Activated naive CD8-positive, alpha-beta T cell treated with anti-CD3 and anti-CD28 coated beads, Interleukin-2, amount 10 ng/mL, durations not matched to agents 7 days and 5 days (primary cell): ENCODE measurements at places on chromosomes 3 and 15. TPM values are rescaled to one million over a fixed set of nuclear protein-coding genes. Genes with fewer than 3 reads are reported as not detected.

The CPB1 gene
- not detected for total RNA-seq

The C3orf49 gene
- not detected for total RNA-seq

The PTH1R gene
- total RNA-seq = not detected

The ISLR gene
- total RNA-seq = not detected

The CLDN16 gene
- total RNA-seq = not detected

The HRG gene
- total RNA-seq = not detected

The AHSG gene
- not detected for total RNA-seq

The COLQ gene
- total RNA-seq = 3.5 TPM

The HIGD2B gene
- total RNA-seq = not detected

The AMIGO3 gene
- 2.0 TPM for total RNA-seq

The FSD2 gene
- total RNA-seq = not detected

The LRTM1 gene
- not detected for total RNA-seq

The EXD1 gene
- not detected for total RNA-seq

GRCh38 chr3:18951333-18951732 is 197.0 kb upstream of the KCNH8 start:
- no peak for DNase-seq

DNA sequence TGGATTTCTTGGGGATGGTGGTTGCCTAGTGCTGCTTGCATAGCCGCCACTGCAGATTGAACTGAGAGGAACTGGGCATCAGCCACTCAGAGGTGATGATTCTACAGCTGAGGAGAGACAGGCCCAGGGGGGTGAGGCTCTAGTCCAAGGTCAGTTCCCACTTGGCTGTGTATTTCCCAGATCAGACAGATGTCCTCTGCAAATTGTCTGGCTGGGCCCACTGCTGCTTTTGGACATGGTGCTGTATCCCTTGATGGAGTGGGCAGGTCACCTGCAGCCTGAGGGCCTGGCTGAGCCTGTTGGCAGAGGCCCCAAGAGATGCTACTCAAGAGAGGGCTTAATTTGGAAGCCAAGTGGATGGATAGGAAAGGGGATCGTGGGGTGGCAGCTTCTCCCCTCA is 124.5 kb upstream of the CTDSPL start:
- no peak for DNase-seq

DNA sequence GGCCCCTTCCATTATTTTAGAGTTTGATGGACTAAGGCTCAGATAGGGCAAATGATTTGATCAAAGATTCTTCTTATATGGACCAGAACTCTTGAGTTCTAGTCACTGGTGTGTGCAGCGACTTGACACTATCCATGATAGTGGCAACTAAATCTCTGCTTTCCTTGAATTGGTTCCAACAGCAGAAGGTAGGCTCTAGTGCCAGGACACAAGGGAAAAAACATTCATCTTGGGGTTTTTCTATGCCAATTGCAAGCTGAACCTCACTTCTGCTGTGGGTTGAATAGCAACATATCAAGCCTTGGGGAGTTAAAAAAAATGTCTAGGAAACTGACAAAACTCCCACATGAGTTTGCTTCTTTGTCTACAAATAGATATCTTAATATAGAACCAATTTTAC is 35.1 kb downstream of the CTXND1 start:
- no peak for DNase-seq

- DNase-seq = no peak
Observed at GRCh38 chr3:150945226-150946032, 27.1 kb downstream of the CLRN1 start.

GRCh38 chr15:86021281-86022264 is 58.1 kb upstream of the AGBL1 start:
- DNase-seq = no peak

DNA sequence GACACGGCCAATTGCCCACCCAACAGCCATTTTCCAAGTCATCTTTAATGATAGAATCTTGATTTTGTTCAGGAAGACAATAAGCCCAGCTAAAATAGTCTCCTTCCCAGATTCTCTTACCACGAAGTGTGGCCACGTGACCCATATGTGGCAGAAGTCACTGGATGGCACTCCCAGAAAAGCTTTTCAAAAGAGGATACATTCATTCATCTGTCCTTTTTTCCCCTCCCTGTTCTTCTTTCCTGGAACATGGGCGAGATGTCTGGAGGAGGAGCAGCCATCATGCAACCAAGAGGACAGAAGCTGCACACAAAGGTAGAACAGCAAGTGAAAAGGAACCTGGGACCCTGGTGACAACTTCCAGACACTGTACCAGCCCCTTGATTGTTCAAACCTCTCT is 174.7 kb downstream of the UACA start:
- DNase-seq = no peak

- no peak for DNase-seq
Observed at GRCh38 chr3:170868577-170869238, 1.3 kb downstream of the RPL22L1 start.

DNA sequence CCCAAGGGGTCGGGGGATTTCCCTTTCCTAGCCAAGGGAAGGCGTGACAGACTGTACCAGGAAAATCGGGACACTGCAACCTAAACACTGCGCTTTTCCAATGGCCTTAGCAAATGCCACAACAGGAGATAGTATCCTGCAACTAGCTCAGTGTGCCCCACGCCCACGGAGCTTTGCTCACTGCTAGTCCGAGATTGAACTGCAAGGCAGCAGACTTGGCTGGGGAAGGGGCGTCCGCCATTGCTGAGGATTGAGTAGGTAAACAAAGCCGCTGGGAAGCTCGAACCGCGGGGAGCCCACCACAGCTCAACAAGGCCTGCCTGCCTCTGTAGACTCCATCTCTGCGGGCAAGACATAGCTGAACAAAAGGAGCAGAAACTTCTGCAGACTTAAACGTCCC is 72.3 kb upstream of the THRB start:
- DNase-seq = no peak

DNA sequence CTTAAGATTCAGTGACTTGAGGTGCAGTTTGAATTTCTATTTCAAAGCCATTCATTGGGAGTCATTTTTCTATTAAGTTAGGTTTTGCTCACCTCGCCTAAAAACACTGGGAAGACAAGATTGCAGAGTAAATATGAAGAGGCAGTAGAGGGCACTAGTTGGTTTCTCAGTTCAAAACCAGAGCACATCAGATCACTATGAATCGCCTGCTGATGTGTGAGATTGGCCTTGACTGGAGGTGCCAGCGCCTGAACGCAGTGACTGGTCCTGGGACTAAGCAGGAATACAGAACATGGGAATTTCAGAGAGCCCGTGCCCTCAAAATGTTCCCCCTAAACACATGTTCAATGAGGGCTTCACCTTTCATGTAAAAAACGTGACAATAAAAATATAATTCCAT is 229.0 kb downstream of the ITPR1 start:
- DNase-seq = no peak

DNA sequence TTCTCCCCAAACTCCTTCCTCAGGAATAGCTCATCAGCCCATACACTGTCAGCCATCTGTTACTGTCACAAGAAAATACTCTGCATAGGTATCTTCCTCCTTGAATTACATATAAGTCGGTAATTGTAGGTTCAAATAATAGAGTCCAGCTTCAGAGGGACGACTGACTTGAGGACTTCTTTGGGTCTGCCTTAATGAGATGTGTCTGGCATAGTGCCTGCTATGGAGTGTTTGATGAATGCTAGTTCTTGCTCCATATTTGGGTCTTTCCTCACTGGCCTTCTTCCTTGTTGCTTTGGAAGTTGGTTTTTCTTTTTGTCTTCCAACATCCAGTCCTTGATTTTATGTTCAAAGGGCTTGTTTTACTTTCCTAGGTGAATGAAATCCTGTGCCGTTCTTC is 66.4 kb upstream of the ACKR4 start:
- no peak for DNase-seq

DNA sequence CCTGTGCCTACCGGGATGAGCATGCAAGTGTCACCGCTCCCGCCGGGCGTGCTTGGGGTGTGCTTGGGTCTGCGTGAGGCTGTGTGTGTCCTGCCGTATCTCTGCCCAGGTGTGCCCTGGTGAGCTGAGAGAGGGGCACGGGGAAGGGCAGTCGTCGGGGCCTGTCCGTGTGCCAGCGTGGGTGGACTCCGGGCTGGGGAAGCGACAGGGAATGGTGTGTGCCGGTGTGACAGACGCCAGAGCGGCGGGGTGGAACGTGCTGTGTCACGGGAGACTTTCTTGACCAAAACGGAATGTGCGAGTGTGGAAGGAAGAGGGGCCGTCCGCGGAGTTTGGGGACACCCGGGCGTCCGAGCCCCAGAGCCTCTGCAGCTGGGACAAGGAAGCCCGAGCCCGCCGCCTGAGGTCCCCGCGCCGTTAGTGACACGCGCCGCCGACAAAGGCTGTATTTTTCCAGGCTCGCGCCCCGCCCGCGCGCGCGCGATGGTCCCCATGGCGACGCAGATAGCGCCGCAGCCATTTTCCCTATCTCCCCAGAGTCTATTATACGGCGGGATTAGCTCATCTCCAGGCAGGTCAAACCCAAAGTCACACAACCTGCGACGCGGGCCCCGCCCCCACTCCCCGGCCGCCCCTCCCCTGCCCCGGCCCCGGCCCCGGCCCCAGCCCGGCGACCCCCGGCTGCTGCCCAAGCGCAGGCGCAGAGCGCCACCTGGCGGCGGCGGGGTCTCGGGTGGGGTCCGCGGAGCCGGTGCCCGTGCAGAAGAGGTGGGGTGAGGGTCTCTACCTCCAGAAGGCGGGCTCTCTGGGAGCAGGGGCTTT is 4.5 kb upstream of the GATA2 start:
- peak; percentile 84 for DNase-seq

DNA sequence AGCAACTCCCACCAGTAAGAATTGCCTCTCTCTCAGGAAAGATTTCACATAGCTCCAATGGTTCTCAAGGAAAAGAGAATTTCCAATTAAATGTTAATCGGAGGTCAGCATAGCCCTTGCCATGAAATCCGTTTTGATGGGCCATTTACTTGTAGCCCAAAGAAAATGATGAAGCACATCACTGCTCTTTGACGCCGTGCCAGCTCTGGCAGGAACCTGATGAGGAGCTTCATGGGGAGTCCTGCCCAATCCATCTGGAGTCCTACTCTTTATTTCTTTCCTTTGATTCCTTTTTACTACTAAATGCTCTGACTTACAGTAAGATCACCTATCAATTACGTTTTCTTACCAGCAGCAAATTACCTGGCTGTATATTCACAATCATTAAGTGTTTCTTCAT is 84.7 kb downstream of the FGF12 start:
- no peak for DNase-seq

DNA sequence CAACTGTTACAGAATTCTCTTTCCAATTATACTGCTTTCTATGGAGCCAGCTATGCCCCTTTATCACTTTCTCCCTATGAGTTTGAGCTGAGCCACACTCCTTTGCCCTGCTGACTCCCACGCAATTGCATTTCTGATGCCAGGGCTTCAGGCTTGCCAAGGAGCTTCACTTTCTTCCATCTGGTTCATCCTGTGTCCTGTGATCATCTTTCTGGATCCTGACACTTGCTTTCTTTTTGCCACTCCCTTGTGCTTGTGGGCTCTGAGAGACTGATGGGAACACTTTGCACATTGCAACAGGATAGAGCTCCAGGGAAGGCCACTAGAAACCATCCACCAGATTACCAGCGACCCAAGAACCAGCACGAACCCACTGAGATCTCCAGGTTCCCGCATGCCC is 77.0 kb upstream of the SEC13 start:
- no peak for DNase-seq

GRCh38 chr3:147312786-147313280 is 93.5 kb downstream of the ZIC4 start:
- no peak for DNase-seq

DNA sequence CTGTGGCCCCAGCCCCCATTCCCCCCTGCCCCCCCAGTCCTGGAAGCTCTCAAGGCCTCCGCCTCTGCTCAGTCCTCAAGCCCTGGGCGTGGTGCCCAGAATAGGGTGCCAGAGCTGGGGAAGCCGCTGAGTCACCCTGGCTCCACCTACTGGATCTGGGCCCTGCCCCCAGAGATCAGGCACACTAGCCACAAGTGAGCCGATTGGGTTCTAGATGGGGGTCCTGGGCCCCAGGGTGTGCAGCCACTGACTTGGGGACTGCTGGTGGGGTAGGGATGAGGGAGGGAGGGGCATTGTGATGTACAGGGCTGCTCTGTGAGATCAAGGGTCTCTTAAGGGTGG is 5.7 kb downstream of the EIF4G1 start:
- DNase-seq = no peak

- no peak for DNase-seq
Observed at GRCh38 chr3:35782355-35782754, 143.0 kb downstream of the ARPP21 start.

DNA sequence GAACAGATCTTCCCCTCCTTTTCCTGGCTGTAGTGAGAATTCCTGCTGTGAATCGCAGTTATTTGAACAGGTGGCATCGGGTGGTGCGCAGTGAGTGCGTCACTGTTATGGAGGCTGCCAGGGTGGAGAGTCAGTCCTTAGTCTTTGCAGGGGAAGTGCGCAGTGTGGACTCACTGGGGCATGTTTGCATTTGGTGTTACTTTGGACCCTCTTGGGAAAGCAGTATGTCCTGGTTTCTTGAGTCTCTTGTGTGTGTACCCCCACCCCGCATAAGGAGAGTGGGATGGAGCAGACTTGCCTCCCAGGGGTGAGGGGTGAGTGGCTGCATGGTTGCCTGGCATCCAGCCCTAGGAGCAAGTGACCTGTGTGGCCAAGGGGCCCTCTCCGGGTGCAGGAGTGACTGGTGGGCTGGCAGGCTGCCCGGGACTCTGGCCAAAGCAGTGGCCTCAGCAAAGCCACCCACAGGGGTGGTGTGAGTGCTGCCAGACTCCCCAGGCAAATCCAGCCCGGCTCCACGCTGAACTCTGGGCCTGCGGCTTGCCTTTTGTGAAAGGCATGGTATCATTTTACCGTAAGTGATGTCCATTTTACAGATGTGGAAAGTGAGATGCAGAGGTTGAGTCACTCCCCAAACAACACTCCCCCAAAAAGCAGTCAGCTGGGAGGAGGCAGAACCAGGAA is 46.4 kb downstream of the DNASE1L3 start:
- DNase-seq = no peak

GRCh38 chr3:150760431-150761200 is 2.4 kb downstream of the SIAH2 start:
- DNase-seq = no peak

DNA sequence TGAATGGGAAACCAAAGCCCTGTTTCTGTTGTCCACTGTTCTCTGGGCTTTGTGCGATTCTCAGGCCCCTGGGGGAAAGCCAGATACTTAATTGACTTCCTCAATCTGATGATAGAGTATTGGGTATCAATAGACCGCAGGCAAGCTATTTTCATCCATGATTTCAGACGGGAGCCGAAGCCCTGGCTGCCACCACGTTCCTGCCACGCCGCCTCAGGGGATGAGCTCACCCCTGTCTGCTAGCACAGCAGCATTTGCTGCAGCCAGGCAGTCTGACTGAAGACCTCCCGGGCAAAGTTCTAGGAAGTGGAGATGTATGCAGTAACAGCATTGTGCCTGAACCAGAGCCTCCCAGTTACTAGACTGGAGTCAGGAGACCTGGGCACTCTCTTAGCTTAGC is 69.8 kb downstream of the ISG20 start:
- no peak for DNase-seq

DNA sequence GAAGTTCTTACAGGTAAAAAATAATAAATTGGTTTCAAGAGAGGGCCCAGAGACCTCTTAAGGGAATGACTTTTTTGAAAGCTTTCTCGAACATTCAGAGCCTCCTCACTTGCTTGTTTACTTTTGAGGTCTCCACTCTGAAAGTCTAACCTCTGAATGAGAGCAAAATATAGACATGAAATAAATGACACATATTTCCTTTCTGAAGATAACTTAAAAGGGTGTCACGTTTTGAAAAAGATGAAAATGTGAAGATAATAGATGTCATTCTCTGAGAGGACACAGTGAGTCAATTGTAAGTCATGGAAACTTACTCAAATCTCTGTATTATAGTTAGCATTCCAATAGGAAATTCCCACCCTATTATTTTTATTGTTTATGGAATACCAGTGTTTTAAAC is 44.6 kb downstream of the HACD2 start:
- no peak for DNase-seq

GRCh38 chr3:67521053-67521646 is 133.3 kb downstream of the SUCLG2 start:
- no peak for DNase-seq
